ENCODE measurements at places on chromosomes 7 and 10.

DNA sequence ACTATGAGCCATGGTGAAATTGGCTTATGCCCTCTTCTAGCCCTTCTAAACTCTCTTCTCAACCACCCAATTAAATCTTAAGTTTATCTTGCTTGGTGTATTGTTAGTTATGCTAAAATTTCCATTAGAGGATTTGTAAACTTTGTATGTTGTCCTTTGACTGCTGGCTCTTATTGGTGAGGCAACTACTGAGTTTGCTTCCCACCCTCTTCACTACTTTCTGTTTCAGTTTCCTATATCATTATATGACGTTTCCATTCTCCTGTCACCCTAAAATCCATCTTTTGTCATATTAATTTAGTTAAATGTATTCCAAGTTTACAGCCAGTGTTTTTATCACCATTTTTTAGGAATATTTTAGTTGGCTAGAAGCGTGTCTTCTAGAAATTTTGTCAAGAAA is 80.9 kb upstream of the VWC2 start:
- DNase-seq = no peak

- no peak for DNase-seq
Measured at GRCh38 chr10:436013-436697, 253.3 kb downstream of the DIP2C start.

DNA sequence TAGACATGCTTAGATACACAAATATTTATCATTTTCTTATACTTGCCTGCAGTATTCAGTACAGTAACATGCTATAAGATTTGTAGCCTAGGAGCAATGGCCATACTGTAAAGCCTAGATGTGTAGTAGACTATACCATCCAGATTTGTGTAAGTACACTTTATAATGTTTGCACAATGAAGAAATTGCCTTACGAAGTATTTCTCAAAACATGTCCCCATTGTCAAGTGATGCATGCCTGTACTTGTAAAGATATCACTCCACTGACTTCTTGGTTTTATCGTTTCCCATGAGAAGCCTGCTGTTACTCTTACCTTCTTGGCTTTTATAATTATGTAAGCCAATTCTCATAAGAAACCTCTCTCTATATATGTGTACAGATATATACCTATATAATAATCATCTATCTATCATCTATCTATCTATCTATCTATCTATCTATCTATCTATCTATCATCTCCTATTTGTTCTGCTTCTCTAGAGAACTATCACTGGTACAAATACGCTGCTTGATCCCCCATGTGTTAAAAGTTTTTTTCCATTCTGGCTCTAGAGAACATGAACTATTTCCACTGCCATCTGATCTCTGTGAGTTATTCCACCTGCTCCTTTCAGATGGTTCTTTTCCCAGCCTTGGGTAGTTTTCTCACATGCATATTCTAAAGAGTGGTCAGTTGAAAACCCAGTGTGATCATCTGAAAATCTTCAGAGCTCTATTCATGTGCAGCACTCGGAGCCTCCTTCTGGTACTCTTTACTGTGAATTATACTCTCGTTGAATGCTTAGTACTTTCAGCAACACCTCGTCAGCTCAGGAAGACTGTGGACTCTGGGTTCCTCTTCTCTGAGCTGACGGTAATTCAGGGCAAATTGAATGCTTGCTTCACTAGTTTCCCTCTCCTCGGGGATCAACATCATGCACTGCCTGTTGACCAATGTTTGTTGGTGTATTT is 14.5 kb upstream of the VCL start:
- no peak for DNase-seq

DNA sequence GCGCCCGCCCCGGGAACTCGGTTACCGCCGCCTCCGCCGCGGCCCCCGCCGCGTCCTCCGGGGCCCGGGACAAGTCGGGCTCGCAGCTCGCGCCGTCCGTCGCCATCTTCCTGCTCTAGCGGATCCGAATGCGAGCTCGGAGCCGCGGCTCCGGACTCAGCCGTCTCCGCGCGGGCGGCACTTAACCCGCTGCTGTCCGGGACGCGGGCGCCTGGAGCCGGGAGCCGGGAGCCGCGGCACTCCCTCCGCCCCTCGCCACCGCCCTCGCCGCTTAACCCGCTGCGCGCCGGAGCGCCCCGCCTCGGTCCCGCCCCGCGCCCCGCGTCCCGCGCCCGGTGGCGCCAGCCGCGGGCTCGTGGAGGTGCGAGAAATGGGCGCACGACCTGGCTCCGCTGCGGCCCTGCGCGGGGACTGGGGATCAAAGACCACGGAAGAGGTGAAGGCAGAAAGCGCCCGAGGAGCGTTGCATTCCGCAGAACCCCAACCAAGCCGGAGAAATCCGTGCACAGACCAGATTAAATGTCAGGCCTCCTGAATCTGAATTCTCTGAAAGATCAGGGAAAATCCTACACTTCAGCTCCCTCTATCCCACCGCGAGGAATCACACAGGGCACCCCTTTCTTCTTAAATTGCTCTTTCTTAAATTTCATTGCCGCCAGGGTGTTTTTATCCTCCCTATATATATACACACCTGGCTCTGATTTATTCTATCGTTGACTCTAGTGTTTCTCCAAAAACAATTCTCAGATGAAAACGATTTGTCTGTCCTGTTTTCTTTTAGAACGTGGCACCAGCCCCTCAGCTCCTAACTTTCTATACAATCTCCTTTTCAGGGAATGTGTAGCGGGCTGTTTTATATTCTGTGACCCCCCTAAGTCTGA is at the start of gene CTTNBP2:
CTTNBP2 (minus strand) TSS at position 132 of the 881 bp plus-strand sequence; CDS start at position 106, 26 bp downstream.
- DNase-seq = no peak

- no peak for DNase-seq
Measured at GRCh38 chr10:118585794-118586193, 9.7 kb downstream of the PRLHR start.

- no peak for DNase-seq
Measured at GRCh38 chr10:14476641-14477407, 146.1 kb upstream of the FRMD4A start.

- peak; percentile 36 for DNase-seq
Measured at GRCh38 chr10:5595994-5596471, 70.4 kb downstream of the ASB13 start.

- no peak for DNase-seq
Measured at GRCh38 chr10:1540144-1540543, 197.2 kb downstream of the ADARB2 start.

GRCh38 chr7:101673951-101674350 is 44.9 kb upstream of the MYL10 start:
- DNase-seq = no peak

- DNase-seq = no peak
Measured at GRCh38 chr10:52801947-52802346, 29.4 kb upstream of the MBL2 start.

DNA sequence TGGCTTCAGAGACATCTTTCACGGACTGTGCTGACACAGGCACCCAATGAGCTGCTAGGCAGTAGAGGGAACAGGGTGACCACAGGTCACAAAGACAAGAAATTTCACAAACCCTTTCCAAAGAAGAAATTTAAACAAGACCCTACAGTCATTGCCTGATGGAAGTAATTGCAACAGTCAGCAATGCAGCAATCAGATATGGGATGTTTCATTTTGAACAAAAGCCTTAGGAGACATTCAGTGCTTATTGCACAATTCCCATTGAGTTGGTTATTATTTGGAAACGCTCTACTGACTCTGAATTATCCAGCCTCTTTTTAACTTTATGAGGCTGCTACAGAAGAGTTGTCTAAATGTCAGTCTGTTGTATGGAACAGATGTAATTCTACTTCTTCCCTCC is 85.5 kb downstream of the ETV1 start:
- DNase-seq = no peak

DNA sequence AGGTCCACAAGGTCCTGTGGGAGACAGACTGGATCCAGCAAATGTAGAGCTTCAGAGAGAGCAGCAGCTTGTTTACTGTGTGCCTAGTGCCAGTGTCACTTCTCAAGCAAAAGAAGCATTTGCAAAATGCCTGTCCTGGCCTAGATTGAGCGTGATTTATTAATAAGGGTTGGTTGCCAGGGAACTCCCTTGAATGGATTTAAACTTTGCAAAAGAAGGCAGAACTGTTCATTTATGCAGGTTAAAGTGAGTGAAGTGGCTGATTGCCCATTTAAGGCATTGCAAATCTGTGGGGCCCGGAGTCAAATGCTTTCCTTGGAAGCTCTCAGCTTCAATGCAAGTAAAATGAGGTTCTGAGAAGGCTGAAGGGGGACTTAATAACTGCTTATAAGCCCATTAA is 71.3 kb downstream of the CDHR3 start:
- no peak for DNase-seq

DNA sequence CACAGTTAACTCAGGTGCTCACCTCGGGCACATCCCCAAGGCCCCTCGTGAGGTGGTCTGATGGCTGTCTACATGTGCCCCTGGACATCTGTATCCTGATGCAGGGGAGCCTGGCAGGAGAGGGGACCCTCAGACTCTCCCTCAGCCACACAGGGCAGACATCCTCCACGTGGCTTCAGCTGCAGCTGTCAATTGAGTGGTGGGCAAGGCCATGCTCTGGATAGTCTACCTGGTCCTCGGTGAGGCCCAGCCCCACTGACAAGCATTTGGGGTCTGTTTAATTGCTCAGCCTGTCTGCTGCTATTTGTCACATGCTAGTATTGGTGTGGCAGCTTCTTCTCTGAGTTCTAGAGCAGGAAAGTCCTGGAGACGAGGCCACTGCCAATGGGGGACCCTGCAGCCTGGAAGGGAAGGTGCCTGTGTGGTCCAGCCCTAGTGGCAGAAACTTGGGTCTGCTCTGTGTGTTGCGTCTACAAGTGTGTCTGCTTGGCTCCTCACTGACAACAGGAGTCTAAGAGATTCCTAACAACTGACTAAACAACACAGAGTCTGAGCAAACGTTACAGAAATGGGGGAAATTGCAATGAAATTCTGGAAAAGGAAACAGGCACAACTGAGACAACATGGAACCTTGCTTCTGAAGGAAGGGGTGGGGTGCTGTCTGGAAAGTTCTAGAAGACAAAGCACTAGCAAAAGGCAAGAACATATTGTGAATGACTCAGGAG is 59.3 kb upstream of the IGFBP3 start:
- no peak for DNase-seq

- no peak for DNase-seq
Measured at GRCh38 chr7:103710247-103710646, 264.2 kb upstream of the SLC26A5 start.

GRCh38 chr10:33126742-33127141 is 168.7 kb upstream of the ITGB1 start:
- DNase-seq = no peak

- DNase-seq = no peak
Measured at GRCh38 chr7:129889133-129889844, 63.5 kb downstream of the UBE2H start.

- no peak for DNase-seq
Measured at GRCh38 chr10:30722956-30723620, 93.5 kb upstream of the LYZL2 start.

- no peak for DNase-seq
Measured at GRCh38 chr7:95736635-95737034, 35.7 kb upstream of the DYNC1I1 start.

DNA sequence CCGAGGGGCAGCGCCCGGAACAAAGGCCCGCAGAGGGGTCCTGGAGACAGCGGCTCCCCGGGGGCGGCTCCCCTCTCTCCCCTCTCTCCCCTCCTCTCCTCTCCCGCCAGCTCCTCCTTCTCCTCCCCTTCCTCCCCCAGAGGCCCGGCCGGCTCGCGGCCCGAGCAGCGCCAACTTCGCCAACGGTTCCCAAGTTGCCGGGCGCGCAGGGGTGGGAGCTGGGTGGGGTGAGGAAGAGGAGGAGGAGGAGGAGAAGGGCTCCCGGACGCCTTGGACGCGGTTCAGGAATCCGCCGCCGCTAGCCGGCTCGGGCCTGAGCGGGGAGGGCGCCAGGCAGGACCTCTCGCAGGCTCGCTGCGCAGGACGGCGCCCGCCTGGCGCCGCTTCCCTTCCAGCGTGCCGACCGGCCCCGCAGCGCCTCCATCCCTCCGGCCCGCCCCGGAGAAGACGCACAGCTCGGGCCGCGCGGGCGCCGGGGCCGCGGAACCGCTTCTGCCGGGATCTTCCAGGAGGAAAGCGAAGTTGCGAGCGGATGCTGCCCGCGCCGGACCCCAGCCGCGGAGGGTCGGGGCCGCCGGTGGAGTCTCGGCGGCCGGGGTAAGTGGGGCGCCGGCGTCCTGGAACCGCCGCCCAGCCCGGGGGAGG is at the start of gene CHST3:
CHST3 (plus strand) TSS at position 298 of the 645 bp plus-strand sequence. CDS start 41,448 bp downstream, outside the sequence.
- DNase-seq = no peak

DNA sequence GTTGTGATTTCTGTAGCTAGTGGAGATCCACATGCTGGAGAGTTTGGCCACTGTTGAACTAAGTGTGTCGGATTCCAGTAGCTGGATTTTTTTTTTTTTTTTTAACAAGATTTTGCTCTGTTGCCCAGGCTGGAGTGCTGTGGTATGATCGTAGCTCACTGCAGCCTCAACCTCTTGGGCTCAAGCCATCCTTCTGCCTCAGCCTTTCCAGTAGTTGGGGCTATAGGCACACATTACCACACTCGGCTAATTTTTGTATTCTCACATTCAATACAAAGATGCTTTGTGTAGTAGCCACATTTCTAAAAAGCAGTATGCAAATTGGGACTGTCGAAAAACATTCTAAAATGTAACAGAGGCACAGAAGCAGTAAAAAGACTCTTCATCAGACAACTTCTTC is 63.5 kb downstream of the RABGEF1 start:
- no peak for DNase-seq

GRCh38 chr7:88062238-88062637 is 128.2 kb downstream of the ADAM22 start:
- no peak for DNase-seq

DNA sequence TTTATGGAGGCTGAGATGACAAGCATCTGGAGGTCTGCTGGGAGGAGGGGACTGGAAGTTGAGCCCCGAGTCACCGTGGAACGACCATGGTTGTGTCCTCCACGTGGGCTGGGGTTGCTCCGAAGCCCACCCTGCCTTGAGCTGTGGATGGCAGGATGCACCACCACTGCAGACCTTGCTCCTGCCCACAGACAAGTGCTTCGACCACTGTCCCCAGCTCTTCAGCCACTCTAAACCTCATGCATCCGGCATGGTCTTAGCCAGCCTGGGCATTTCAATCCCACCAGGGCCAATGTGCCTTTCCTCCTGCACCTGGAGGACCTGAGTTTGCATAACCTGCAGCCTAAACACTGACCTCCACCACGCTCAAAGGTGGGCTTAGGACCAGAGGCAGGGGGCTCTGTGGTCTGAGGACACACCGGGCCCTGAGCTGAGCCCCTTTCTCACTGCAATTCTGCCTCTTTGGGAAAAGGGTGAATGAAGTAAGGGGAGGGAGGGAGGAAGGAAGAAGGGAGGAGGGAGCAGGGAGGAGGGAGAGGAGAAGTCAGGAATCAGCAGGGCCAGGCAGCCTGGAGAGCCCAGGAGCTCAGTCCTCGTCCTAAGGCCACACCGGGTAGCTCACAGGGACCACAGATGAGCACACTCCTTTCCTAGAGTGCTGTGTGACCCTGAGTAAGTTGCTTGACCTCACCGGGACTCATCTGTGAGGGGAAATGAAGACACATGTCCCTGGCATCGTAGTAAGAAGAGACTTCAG is 44.8 kb upstream of the DNAAF5 start:
- no peak for DNase-seq

GRCh38 chr7:80681272-80681885 is 42.9 kb downstream of the CD36 start:
- no peak for DNase-seq
